ENCODE measurements at places on chromosomes 1 and 21.

GRCh38 chr1:234610061-234610665, at the start of gene IRF2BP2:
IRF2BP2 (minus strand) TSS chr1:234610178; CDS start chr1:234609494, 684 bp downstream.
- DNase-seq, result peak; percentile 92

DNA sequence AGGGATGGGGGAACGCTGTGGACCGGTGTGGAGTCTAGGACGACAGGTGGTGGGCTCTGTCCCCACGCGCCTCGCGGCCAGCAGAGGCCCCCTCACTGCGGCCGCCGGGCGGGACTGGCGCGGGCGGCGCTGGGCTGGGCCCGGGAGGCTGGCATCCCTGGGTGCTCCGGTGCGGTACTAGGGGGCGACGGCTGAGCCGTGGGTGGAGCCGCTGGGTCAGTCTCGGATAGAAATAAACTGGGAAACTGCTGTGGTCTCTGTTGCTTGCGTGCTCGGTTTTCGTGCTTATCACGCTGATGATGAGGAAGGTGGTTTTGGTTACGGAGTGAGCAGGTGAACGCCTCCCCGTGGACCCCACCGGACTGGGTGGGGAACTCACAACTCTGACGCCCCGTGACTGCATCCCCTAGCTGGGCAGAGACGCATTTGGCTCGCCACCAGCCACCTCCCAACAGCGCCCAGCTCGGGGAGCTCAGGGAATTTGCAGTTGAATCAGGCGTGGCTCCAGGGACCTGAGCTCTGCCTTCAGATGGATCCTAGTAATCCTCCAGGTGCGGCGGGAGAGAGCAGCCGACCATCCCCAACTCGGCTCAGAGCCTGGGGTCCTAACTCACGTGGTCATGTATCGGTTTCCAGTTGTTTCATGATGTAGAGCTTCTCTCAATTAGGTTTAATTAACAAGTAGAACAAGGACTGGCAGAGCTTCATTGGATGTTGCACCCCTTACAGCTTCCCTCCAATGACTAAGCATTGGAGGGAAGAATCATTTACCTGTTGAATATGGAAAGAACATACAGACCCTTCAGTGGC, 32.1 kb downstream of the HSD17B7 start:
- no peak for DNase-seq

DNA sequence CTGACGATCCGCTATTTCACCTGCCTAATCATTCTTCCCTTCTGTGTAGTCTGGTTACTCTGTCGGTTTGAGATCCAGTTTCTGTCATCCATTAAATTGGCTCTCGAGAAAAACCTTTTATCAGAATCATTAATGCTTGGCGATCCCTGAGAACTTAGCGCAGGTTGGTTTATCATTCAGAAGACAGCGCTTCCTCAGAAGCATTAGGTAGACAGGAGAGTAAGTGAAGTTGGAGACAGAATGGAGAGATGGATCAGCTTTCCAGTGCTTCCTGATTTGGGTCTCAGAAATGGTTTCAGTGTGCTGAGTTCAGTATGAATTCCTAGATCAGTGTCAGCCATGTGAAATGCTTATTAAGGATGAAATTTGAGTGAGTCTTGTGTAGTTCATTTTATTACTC, 1.3 kb downstream of the USP1 start:
- no peak for DNase-seq

DNA sequence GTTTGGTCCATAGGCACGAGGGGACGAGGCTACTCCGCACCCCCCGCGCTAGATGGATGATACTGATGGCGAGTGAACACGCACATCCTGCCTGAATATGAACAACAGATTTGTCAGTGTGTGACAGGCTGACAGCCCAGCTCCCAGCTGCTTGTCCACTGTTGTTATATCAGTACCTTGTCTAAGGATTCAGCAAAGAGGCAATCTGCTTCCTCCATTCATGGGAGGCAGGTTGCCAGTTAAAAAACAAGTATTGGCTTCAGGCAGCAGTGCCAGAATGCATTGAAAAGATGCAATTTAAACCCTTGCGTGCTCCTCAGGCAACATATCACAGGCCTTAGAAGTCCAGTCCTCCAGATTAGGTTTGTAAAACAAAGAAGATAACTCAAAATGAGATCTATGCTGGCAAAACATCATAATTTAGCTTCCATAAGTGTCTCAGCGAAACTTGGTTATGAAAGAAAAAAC, 223.3 kb downstream of the GPATCH2 start:
- DNase-seq, result peak; percentile 93

- peak; percentile 85 for DNase-seq
Observed at GRCh38 chr1:10867138-10867721, 70.8 kb upstream of the CASZ1 start.

DNA sequence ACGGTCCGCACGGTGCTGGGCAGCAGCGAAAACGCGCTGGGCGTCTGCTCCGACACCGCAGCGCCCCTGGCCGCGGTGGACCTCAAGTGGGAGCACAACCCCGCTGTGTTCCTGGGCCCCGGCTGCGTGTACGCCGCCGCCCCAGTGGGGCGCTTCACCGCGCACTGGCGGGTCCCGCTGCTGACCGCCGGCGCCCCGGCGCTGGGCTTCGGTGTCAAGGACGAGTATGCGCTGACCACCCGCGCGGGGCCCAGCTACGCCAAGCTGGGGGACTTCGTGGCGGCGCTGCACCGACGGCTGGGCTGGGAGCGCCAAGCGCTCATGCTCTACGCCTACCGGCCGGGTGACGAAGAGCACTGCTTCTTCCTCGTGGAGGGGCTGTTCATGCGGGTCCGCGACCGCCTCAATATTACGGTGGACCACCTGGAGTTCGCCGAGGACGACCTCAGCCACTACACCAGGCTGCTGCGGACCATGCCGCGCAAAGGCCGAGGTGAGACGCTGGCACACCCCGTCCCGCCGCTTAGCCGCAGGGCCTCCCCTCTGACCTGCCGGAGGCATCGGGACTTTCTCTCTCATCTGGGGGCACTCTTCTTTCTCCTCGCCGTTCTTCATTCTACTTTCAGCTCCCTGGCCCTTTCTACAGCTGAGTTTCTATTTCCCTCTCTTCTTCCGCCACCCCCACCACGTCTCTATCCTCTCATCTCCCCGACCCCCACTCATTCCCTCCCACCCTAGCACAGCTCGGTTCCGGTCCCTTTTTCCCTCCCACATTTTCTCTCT, 1.0 kb downstream of the NPR1 start:
- DNase-seq, result peak; percentile 31

DNA sequence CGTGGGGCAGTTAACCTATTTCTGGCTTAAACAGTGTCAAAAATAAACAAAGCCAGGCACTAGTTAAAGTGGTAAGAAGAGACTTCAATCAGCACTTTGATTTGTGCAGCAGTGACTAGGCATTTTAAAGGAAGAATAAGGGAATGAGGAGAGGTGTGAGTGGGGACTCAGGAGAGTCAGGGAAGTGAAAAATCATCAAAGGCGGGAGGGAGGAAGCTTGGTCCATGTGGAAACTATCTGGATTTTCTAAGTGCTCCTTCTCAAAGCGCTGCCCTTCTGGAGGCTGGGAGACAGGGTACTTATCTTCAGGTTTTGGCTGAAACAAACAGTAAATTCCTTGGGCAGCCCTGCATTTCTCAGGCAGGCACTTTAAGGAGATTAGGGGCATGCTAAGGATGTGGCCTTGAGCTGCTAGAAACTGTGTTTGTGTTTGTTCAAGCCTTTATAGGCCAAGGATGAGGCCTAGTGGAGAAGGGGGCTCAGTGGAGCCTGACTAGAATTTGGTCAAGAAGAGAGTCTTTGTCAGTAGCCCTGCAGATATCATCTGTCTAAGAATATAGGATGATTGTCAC, 486.5 kb downstream of the SIPA1L2 start:
- peak; percentile 31 for DNase-seq

DNA sequence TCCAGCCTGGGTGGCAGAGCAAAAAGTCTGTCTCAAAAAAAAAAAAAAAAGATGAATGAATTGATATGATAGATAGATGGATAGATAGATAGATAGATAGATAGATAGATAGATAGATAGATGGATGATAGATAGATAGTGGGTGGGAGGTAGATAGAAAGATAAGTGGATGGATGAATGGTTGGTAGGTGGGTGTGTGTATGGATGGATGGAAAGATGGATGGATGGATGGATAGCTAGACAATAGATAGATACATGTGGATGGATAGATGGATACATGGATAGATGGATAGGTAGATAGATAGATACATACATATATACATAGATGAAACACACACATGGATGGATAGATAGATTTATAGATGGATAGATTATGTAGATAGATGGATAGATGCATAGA, 28.5 kb downstream of the TRPM2 start:
- DNase-seq, result no peak

- peak; percentile 37 for DNase-seq
Observed at GRCh38 chr1:93616996-93617669, 64.5 kb downstream of the BCAR3 start.

DNA sequence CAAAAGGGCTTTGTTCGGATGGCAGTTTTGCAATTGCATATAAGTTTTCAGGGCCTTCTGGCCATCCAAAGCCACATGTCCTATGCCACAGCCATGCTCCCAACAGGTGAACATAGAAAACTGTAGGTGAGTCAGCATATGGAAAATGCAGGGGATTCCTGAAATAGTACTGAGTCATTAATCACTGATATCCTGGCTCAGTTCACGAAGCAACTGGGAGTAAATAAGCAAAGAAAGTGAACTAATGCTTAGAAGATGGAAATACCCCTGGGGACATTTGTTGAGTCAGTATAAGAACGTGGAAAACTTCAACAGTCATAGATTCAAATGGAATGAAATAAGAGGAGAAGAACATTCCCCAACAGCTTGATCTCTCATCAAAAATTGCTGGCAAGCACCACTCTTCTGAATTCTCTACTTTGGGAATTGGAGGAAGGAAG, 148.9 kb upstream of the RUNX1 start:
- peak; percentile 65 for DNase-seq

DNA sequence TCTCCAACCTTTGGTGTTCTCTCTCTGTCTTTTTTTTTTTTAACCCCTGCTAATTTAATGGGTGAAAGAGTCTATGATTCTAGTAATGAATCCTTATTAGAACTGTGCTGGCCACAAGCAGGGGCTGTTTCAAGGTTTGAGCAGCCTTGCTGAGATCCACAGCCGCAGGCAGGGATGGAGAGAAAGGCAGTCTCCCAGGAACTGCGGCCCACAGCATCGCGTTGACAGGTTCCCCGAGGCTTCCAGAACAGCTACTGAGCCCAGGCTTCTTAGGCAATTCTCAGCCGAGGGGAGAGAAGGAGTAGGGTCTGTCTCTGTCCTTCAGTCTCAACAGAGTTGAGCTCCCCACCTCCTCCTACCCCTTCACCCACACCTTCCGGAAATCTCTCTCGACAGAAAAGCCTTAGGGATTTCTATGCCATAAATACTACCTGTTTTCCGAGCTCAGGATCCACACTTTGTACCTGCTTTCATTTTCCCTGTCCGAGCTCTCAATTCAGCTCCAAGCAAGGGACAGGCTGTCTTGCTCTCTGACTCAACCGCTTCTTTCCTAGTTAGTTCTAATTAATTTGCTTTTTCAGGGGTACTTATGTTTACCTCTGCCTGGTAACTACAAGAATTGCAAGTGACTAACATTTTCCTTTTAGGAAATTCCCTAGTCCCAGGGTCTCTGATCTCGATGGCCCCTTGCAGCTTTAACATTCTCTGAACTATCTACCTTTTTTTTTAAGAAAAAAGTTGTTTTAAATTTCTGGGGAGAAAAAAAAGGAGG, 6.7 kb upstream of the CASZ1 start:
- no peak for DNase-seq

DNA sequence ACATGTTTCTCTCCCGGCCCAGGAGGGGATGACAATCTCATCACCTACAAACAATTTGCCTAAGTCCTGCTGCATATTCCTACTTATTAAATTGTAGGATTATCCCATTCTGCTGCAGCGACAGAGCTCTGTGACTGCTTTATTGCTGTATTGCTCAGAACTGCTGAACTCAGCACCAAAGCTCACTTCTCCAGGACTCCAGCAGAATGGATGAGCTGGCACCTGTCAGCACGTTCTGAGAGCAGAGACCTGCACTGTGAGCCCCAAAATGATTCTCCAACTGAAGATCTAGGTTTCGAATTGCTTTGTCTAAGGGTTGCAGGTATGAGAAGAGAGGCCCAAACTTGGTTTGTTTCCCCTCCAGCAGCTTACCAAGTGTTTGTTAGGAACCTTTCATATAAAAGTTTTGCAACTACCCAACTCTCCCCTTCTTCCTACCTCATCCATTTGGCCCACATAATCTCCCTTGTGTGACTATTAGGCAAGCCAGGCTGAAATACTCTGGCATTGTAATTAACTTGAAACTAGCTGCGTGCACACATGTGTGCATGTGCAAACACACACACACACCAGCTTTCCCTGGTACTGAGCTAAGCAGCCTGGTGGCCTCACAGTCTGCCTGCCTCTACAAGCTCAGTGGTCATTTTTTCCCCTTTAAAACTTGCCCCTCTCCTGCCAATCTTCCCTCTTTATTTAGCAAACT, 161.4 kb upstream of the CAMK1G start:
- no peak for DNase-seq

GRCh38 chr1:66452982-66453381, 81.0 kb upstream of the SGIP1 start:
- DNase-seq, result no peak

- no peak for DNase-seq
Observed at GRCh38 chr1:79695138-79695537, 688.6 kb upstream of the ADGRL4 start.

GRCh38 chr1:175124861-175125260, 57.2 kb downstream of the TNN start:
- peak; percentile 89 for DNase-seq

DNA sequence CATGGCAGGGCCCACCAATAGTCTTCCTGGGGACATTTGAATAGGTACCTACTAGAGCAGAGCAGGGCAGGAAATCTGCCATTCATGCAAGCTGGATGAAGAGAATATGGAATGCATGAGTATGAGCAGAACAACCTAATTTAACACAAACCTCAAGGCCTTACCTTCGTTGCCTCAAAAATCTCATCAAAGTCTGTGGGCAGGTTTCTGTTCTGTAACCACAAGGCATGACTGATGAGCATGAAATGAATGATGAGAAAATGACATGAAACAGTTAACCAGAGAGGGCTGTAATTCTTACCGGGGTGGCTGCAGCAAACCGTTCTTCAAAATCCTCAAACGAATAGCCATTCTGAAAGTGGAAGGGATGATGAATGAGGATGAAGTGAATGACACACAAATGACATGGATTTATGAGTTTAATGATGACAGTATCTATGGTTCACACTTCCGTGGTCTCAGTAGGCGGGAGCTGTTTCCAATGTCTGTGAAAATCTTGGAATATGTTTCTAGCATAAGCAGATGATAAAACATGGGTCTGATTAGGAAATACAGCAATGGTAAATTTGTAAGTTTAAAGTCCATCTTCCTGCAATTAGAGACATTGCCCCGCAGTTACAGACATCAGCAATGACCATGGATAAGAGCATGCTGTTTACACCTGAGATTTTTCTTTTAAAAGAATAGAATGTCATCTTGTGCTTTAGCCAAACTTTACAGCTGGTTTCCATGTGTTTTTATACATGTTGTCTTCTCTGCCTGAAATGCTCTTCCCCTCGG, 67.6 kb upstream of the C8B start:
- DNase-seq, result no peak

DNA sequence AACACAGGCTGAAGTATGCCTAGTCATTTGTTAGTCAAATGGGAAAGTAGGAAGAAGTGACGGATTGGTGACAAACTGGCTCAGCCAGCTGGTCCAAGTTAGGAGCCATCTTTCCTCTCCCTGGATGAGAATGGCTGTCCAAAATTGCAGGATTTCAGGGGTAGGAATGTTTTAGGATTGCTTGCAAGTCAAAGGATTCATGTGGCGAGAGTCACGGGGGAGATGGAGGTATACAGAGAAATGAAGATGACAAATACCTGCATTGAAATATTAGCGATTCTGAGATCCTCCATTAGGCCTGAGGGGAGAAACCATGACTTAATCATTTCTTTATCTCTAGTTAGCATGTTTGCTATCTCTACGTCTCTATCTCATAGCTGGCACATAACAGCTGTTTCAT, 41.8 kb upstream of the PIGC start:
- no peak for DNase-seq

Data from lung (tissue), 17 donors.